Tongue (tissue), 3 donors: ENCODE measurements at places on chromosomes 2 and 18.

- DNase-seq, result peak; percentile 10
These were observed 469.4 kb downstream of the DLGAP1 start for GRCh38 chr18:3985664-3986063.

DNA sequence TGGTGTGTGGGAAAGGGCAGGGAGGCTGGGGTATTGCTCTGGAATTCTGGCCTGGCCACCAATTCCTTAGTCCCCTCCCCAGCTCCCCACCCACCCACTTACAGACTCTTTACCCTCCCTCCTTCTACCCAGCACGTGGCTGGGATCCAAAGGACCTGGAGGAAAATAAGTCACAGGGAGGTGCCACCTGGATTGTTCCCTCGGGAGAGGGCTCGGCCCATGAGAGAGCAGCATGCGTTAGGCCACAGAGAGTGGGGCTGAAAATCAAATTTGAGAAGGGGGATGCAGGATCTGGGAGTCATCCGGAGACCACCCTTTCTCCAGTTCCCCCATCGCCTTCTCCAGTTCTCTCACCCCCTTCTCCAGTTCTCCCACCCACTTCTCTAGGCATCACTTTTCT, 3.0 kb downstream of the ASPRV1 start:
- no peak for DNase-seq

- DNase-seq, result no peak
These were observed 372.1 kb upstream of the TMEFF2 start for GRCh38 chr2:192566863-192567262.

DNA sequence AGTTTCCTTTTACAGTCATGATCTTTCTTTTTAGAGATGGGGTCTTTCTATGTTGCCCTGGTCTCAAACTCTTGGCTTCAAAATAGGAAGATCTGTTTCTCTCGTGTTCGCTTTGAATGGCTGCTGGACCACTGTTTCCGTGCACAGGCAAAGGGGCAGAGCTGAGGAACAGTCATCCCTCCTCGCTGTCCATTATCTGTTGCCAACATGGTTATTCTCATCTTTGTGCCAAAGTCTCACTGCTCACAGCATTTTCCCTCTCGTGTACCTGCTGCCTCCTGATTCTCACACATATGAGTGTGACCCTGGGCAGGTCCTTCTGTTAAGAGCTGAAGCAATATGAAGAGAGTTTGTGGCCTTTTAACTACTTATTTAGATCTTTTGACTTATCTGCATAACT, 28.0 kb upstream of the CCNYL1 start:
- no peak for DNase-seq

DNA sequence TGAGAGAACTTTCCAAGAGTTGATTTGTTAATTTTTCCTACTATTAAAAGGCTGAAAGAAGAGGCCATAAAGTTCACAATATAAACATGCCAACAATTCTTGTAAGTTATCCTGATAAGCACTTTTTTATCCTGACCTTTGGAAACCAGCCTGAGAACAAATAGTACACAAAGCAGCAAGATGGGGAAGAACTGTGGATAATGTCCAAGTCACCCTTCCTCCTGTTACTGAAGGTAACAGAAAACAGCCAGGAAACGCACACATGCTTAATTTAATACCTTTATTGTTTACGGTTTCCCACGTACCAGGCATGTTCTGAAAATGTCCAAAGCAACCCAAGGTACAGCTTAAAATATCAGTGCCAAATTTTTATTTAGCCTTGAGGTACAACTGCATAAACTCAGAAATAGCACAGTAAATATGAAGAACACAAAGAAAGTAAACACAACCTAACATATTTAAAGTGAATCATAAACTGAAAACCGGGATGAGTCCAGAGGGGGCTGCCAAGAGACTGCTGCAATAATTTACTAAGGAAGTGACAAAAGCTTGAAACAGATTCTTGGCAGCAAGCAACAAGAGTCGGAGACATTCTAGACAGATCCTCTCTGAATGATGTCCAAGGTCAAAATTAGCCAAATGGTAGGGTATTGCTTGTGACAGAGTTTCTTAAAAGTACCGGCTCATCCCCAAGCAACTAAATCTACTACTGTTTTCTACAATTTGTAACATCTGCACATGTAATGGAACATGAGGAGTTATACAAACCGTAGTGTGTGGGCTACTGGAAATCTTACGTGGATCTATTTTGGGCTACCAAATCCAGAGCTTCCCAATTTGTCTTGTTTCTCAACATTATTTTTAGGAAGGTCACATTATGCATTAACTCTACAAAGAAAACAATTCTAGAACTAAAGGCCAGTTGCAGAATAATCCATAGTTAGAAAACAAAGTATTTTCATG, 93.2 kb downstream of the CABYR start:
- DNase-seq, result peak; percentile 82
